GM12864 (cell line): ENCODE measurements at places on chromosomes 1 and 21.

- no peak for DNase-seq
Measured at GRCh38 chr1:176540428-176540827, 77.5 kb downstream of the PAPPA2 start.

- DNase-seq = no peak
Measured at GRCh38 chr1:173050865-173051264, at the start of gene TNFSF18. Gene TNFSF18 (minus strand): TSS chr1:173050941. CDS start chr1:173050896, 45 bp downstream.

DNA sequence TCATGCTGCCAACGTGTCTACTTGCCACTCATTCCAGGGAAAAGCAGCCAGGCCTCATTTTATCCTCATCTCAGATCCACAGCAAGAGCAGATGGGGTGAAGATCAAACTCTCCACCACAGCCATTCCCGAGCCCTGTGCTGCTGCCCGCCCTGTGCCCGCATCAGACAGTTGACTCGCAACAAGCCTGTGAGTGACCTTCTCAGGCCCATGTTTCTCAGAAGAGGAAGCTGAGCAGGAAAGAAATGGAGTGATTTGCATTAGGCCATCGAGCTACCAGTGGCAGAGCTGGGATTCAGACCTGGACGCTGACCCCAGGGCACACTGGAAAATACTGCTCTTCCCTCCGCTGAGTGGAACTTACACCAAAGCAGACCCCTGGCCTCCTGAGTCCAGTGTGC is 1.2 kb downstream of the CNR2 start:
- DNase-seq = no peak

DNA sequence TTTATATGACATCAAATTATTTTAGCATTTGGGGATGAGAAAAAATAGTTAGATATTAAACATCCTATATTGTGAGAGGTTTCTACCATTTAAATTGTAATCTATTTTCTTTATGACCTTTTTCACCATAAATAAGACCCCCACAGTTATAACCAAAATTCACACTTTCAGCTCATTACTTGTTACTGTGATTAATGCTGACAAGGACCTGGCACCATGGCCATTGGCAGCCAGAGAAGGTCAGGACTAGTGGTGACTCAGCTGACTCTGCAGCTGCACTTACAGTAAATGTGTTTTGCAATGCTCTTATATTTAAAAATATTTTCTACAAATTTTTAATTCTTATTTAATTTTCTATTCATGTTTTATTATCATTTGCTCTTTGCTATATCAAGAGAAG is 133.3 kb upstream of the C1orf105 start:
- no peak for DNase-seq
